ENCODE measurements at places on chromosomes 5 and 9.
A peak's percentile ranks its signal among the peaks of the same experiment; 100 is the strongest.

GRCh38 chr5:11387382-11387781 lies 516.9 kb downstream of the CTNND2 start:
- no peak for DNase-seq

GRCh38 chr5:7872517-7873130 lies 3.7 kb downstream of the MTRR start:
- no peak for DNase-seq

DNA sequence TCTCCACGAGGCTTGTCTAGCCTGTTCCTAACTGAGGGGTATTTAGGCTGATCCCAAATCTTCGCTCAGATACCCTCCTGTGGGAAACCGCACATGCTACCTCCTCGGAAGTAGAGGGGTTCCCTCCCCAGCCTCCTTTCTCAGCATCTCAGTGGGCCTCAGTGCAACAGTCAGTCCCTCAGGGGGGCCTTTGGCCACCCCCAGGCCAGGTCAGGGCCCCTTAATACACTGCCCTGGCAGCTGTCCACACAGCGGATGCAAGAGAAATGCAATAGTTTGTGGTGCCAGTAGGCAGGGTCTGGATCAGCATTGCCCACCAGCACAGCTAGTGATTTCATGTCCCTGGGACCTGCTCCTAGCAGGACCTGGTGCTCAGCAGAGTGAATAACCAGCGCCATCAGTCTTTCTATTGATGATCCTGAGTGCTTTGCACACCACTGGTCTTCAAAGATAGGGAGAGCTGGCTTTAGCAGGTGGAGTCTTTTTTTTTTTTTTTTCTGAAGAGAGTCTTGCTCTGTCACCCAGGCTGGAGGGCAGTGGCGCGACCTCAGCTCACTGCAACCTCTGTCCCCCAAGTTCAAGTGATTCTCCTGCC lies 7.5 kb downstream of the PLPP7 start:
- DNase-seq: no peak

DNA sequence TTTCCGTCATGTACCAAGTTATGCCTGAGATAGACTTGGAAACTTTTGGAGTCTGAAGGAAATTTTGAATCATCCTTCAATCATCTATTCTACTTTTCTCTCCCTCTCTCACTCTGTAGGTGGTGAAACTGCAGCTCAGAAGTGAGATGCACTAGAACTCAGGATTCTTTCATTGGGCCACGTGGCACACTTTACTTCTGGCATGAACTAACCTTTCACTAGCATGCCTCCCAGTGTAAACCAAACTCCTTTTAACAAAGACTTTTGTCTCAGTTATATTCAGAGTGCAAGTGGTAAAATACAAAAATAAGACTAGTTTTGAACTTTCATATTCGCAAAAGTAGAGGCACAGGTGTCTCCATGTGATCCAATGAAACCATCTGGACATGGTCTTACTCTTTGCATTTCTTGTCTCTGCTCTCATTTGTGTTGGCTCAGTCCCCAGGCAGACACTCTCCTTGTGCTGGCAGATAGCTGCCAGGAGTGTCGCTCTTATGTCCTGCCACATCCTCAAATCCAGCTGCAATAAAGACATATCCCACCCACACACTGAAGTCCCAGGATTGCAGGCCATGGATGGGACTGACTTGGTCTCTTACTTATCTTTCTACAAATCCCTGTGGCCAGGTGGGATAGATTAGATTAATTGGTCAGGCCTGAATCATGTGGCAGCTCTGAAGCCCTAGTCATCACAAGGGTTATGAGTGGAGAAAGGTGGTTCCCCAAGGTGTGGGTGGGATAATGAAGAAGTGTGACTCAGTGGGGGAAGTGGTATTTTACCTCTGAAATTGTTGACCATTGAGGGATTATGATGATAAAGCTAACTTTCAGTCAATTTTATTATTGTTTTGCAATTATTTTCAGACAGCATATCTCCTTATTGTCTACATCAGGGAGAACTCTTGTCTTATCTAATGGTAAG lies 267.5 kb downstream of the GABRB2 start:
- no peak for DNase-seq

- DNase-seq: no peak
Measured at GRCh38 chr5:31375999-31376720, 155.7 kb downstream of the DROSHA start.

DNA sequence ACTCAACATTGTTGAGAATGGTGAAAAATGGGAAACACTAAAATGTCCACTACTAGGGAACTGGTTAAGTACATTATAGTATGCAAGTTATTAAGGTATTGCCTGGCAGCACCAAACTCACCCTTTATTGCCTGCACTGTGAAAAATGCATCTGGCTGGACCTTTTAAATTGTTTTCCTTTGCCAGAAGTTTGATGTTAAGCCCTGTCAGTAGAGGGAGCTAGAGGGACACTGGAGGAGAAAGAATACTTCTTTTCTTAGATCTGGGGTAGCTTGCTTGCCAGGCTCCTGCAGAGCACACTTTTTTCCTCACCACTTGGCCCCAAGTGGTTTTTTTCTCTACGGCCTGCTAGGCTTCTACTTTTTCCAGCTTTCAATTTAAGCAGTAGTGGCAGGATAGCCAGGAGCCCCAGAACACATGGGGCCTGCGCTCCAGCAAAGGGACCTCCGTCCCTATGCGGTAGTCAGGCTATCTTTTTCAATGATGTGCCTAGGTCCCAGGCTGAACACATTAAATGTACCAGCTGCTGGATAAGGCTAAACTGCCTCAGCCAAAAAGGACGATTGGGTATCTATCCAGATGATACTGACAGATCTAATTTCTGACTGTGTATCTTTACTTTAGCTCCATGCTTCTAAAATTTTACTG lies 8.0 kb upstream of the HABP4 start:
- no peak for DNase-seq

GRCh38 chr5:36610621-36611020 lies 4.2 kb downstream of the SLC1A3 start:
- no peak for DNase-seq

- DNase-seq: no peak
Measured at GRCh38 chr5:65830856-65831255, 95.5 kb upstream of the ERBIN start.

GRCh38 chr5:170570476-170570875 lies 66.7 kb downstream of the KCNIP1 start:
- DNase-seq: no peak

GRCh38 chr5:171847026-171847425 lies 61.4 kb downstream of the SMIM23 start:
- DNase-seq: no peak

DNA sequence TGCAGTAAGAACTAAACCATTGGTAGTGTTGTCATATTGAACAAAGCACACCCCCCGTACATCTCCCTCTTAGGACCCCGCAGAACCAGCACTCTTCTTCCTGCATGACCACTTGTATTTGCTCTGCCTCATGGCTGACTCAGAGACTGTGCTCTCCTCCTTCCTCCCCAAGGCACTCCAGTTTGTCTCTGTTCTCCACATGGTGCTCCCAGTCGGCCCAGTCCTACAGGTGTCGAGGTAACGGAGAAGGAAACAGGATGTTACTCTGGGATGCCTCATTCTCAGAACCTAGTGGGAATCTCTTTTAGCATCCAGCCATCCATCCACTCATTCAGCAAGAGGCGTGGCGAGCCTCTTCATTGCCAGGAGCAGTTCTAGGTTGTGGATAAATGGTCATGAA lies 97.0 kb upstream of the NIPAL4 start:
- no peak for DNase-seq

- DNase-seq: peak; percentile 79
Measured at GRCh38 chr5:135426102-135427082, 20.8 kb downstream of the DCANP1 start.

DNA sequence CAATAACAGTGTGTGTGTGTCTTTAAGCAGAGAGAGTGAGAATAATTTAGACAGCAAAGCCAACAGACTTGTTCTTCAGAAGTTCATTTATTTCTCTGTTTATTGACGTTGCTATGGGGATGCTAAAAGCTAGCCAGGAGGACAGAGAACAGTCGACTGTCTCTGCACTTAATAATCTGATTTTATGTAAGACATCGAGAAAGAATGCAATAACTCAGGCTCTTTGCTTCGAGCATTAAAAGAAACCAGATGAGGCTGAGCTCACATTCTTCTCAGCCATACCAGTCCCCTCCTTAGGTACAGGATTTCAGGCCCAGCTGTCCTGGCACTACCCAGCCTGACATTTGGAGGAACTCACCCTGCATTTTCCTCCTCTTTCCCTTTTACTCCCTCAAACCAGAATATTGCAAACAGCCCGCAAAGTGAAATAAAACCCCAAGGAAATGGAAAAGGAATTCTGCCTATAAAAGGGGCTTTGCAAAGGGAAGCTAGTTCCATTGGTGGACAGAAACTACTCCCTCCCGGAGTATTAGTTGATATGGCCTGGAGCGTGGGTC lies 44.5 kb upstream of the DPYSL3 start:
- DNase-seq: peak; percentile 26

- DNase-seq: peak; percentile 70
Measured at GRCh38 chr5:135993880-135994636, 34.7 kb upstream of the TGFBI start.

- DNase-seq: no peak
Measured at GRCh38 chr5:121377461-121377860, 474.2 kb upstream of the FTMT start.

- no peak for DNase-seq
Measured at GRCh38 chr9:4171261-4171900, 128.5 kb downstream of the GLIS3 start.

GRCh38 chr5:61115968-61116367 lies 46.3 kb downstream of the SMIM15 start:
- DNase-seq: no peak

GRCh38 chr9:74573640-74574191 lies 76.6 kb downstream of the RORB start:
- DNase-seq: no peak

DNA sequence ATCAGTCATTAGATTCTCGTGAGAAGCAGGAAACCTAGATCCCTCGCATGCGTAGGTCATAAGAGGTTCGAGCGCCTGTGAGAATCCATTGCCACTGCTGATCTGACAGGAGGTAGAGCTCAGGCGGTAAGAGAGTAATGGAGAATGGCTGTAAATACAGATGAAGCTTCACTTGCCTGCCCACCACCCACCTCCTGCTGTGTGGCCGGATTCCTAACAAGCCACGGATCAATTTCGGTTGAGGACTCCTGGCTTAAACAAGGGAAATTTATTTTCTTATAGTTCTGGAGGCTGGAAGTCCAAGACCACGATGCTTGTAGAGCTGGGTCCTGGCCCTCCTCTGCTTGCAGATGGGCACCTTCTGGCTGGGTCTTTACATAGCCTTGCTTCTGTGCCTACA lies 200.4 kb downstream of the PCSK5 start:
- DNase-seq: no peak

- DNase-seq: no peak
Measured at GRCh38 chr9:121757281-121757585, 105.8 kb downstream of the DAB2IP start.

GRCh38 chr5:171669571-171669970 lies 116.0 kb upstream of the SMIM23 start:
- DNase-seq: no peak

- DNase-seq: no peak
Measured at GRCh38 chr9:82135106-82135505, 146.5 kb downstream of the SPATA31D1 start.

DNA sequence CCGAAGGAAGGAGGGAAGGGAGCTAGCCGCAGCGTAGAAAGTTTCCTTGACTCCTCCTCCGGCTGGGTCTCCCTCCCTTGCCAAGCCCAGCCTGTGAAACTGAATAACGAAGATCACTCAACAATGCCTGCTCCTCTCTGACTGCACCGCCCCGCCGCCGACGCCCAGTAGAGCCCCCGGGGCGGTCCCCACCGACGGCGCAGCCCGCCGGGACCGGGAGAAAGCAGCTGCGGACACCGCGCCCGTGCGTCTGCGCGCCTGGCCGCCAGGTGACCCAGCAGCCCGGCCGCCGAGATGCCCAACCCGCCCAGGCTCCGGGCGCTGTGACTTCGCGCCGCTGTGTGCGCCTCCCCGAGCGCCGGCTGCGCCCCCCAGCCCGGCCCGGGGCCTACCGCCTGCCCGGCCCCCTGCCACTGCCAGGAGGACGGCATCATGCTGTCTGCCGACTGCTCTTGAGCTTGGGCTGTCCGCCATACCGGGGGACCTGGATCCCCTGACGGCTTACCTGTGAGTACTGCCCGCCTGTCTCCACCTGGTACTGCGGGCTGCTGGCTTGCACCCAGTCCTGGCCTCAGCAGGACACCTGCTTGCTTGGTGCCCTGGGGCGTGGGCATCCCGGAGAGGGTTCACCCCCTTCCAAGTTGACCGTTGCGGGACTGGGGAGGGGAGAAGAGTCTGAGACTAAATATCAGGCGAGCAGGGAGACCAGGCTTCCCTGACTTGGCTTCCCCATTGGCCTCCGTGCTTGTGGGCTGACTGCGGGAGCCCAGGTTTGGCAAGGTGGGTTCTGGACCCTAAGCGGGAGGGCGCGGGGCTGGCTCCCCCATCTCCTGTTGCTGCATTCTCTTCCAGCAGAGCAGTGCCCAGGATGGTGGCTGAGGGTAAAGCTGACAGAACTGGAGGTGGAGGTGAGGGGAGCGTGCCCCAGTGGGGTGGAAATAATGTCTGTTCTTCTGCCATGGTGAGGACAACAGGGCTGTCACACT lies 26.2 kb upstream of the SPTLC1 start:
- DNase-seq: peak; percentile 44

DNA sequence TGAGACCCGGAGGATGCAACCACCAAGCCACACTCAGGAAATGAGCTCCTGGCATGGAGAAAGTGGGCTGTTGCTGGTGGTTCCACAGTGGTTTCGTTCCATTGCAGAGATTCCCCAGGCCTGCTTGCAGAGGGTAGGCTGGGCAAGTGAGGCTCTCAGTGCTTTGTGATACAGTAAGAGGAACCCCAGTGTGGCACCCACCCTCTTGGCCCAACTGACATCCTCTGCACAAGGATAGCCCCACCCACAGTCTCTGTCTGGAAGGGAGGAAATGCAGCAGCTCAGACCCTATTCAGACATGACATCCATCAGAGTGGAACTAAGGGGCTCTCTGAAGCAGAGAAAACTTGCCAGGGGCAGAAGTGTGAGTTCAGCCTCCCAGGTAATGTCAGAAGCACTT lies 69.6 kb upstream of the FSTL4 start:
- DNase-seq: no peak

DNA sequence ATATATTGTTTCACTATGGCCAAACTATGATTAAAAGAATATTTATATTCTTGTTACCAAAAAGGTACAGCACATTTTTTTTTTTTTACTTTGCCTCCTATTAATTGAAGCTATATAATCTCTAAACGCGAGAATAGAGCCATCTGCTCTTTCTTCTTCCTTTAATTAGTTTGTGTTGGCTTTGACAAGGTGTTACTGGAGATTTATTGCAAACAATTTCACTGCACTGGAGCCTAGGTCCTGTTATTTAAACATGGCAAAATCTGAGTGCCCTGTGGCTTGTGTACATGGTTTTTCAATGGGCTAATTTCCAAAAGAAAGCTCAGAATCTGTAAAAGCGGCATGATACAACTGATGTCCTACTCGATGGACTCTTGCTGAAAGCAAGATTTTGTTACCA lies 40.8 kb upstream of the GABRG2 start:
- no peak for DNase-seq

DNA sequence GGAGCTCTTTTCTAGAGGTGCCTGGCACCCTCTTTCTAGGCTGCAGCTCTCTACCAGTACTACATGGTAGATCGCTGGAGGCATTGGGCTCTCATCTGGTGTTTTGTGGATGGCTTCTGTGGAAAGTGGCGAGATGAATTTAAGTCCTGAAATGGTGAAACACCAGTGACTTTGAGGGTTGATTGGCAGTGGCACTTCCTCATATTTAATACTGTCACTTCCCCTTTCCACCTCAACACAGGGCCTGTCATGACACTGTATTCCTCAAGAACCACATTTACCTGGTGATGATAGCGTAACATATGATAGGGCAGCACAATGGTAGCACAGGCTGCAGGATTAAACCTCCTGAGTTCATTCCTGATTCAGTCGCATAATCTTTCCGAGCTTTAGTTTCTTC lies 132.1 kb downstream of the KDM4C start:
- DNase-seq: no peak

GRCh38 chr5:150458802-150459557 lies 9.4 kb upstream of the RPS14 start:
- peak; percentile 93 for DNase-seq

Measured in RWPE1 (cell line).